T-helper 1 cell (primary cell): ENCODE measurements at places on chromosomes 1 and 21.

- DNase-seq, result no peak
These were observed 160.8 kb downstream of the DISP1 start for GRCh38 chr1:222975472-222976122.

- DNase-seq, result no peak
These were observed 73.3 kb downstream of the SNRPE start for GRCh38 chr1:203934651-203935050.

- no peak for DNase-seq
These were observed 3.7 kb downstream of the CEP350 start for GRCh38 chr1:179958359-179958758.

DNA sequence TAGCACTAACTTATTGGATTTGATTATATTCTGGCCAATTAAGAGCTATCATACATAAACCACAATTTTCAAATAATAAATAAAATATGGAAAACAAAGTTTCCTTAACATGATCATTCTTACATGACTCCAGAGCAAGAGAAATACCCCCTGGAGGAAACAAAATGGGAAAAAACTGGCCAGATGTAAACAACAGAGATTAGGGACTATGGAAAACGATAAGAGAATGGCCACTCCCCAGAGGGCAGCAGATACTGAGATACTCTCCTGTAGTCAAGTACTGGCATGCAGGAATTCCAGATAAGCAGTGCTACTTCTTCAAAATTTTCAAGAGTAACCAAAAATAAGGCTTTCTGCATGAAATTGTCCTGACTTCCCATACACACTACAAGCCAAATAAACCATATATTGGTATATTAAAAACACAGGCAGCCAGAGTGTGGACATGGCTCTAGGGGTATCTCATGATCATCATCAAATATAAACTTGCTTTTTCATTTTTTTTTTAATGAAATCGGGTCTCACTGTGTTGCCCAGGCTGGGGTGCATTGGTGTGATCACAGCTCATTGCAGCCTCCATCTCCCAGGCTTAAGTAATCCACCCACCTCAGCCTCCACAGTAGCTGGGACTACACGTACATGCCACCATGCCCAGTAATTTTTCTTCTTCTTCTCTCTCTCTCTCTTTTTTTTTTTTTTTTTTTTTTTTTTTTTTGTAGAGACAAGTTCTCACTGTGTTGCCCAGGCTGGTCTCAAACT is 118.5 kb downstream of the EIF4G3 start:
- DNase-seq, result no peak

DNA sequence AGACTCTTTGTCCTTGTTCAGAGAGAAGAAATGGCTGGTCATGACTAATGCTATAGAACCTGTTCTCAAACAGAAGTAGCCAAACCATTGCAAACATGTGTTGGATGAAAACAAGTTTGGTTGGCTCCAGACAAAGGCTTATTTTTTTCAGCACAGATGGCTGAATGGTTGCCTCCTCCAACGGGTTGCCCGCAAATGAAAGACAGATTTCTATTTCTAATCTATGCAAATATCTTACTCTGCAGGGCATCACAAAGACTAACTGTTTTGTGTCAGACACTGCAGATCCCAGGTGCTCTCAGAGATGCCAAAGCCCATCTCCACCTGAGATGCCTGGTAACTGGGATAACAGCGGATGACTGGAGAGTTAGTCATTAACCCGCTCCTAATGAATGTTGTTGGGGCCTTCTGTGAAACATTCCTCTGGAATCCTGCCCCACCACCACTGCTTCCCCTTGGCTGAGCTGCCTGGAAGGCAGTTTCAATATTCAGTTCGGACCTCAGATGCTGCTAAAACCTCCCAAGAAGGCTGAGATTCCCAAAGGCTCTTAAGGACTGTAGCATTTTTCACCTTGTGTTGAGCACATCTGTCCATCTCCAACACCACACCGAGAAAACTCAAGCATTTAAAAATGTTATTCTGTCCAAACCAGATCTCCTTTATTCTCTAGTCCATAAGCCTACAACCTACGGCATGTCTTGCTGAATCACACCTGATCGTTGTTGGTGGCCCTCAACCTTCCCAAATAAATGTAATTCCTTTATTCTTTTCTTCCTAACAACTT is 104.4 kb downstream of the PTPN14 start:
- DNase-seq, result no peak

- DNase-seq, result no peak
These were observed 121.1 kb upstream of the CAMK1G start for GRCh38 chr1:209462433-209462832.
